ENCODE measurements at places on chromosomes 7 and 10.

GRCh38 chr10:130487566-130487965, 351.4 kb downstream of the GLRX3 start:
- no peak for DNase-seq

GRCh38 chr10:49162761-49163310, 25.4 kb downstream of the TMEM273 start:
- DNase-seq, result no peak

- DNase-seq, result no peak
Measured at GRCh38 chr7:9657257-9657656, 1223.8 kb downstream of the NXPH1 start.

DNA sequence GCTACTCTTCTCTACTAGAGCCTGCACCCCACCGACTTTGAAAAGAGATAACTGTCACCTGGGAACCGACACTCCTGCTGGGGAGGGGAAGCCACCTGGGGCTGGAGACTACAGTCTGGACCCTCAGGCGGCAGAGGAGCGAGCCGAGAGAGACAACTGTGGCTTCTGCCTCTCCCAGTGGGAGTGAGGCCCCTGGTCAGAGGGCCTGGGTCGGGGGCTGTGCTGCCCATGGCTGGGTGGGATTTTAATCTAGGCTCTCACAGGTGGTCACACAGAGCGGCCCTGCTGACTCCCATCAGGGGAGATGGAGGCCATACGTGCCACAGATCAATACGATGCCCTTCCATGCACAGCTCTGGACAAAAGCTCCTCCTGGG, 372.1 kb downstream of the DNAJB6 start:
- no peak for DNase-seq

- no peak for DNase-seq
Measured at GRCh38 chr7:79307376-79307775, 146.1 kb downstream of the MAGI2 start.

DNA sequence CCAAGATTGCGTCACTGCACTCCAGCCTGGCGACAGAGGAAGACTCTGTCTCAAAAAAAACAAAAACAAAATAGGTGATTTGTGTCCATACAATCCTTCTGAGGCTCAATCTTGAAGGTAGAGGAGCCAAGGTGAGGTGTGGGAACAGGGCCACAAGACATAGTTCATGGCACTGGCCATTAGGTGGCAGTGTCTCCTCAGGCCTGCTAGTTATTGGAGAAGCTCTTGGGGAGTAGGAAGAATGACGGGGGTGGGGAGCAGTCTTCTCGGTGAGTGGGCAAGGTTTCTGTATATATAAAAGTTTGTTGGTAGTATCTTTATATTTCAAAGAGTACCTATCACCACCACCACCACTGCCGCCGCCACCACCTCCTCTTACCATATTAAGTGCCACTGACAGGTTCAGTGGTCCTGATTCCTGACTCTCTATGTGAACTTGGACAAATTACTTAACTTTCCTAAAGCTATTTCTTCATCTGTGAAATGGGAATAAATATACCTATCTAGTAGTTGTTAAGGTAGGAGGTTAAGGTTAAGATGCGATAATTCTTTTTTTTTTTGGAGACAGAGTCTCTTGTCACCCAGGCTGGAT, 24.0 kb downstream of the CCSER2 start:
- DNase-seq, result peak; percentile 33

GRCh38 chr7:155001756-155002410, 1.0 kb downstream of the PAXIP1 start:
- DNase-seq, result peak; percentile 23

GRCh38 chr7:7695111-7695817, 23.1 kb downstream of the RPA3 start:
- DNase-seq, result no peak

DNA sequence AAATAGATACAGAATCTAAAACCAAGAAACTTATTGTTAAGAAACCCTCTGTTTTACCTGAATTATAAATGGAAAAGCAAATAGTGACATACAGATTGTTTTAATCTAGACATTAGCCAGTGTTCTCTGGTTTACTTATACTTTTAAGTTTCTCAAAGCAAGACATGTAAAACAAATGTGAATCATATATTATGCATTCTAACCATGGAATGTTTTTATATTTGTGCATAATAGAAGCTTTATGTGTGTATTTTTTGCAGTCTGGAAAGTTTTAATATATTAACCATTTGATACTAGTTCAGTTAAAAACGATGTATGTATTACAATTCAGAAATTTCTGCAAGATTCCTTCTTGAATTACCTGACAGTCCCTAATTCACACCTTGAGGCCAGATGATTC, 150.6 kb upstream of the TMEM72 start:
- no peak for DNase-seq

Measured in GM12892 (cell line).